ENCODE measurements at places on chromosomes 12 and 14.

DNA sequence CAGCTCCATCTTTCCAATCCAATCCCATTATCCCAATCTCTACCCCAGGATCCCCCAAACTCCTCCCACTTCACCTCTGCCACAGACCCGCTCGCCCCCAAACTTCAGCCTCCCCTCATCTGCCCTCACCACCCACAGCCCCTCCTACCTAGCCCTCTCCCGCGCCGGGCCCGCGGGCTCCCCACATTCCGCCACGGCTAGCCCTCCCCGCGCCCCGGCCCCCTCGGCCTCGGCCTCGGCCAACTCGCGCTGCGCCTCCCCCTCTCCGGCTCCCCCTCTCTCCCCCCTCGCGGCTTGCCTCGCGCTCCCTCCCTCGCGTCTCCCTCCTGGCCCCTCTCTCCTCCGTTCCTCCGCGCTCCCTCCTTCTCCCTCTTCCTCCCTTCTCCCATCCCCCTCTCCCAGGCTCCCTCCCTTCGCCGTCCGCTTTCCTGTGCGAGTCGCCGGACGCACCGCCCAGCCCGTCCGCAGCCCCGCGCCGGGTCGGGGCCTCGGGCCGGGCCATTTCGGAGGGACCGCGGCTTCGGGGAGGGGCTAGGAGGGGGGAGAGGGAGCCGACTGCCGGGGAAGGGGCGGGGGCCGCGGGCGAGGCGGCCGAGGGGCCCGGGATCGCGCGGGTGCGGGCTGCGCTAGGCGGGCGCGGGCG lies at the start of gene ATN1:
ATN1 (plus strand) TSS at position 581 of the 643 bp plus-strand sequence. CDS start 6,043 bp downstream, outside the sequence.
- DNase-seq = peak; percentile 68

DNA sequence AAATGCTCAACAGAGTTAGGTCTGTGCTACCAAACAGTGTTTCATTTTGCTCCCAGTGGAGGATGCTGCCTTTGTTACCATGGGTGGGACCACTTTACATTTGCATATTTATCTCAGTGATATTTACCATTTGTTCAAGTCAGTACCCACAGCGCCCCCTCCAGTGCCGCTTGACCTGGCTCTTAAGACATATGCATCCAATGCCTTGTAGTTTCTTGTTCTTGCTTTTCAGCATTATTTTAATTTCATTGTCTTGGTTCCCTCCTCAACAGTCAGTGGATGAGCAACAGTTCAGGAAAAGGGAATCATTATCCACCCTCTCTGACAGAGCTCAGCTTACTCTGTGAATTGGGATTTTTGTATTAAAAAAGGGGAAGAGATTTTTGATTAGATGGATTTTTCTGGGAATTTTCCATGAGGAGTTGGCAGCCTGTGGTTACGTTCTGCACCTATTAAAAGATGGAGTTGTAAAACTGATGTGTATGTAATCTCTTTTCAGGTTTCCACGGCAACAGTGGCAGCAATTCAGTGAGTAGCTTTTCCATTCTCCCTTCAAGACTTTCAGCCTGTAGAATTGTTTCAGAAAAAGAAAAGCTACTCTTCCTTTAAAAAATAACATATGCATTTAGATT lies 240.5 kb upstream of the DAAM1 start:
- DNase-seq = no peak

GRCh38 chr12:91230841-91231240 lies 48.2 kb upstream of the DCN start:
- DNase-seq = no peak

DNA sequence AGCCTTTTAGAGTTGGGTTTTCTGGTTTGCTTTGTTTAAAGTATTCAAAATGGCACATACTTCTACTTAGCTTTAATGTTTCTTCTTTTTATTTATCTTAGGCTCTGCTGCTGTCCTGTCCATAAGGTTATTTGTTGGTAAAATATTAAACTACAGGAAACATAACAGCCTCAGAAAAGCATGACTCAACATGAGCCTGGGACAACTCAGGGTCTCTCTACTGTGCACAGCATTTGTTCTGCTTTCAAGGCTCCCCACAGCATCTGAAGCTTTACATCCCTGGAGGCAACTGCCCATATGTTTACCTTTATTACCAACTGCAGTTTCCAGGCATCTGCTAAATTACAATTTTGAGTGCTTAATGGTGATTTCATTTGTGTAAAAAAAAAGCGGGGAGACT lies 954.2 kb upstream of the FBXO33 start:
- no peak for DNase-seq

GRCh38 chr14:95425369-95426115 lies 90.9 kb downstream of the SYNE3 start:
- no peak for DNase-seq

GRCh38 chr12:119013023-119013422 lies 31.7 kb downstream of the SRRM4 start:
- DNase-seq = no peak

- DNase-seq = no peak
Observed at GRCh38 chr12:128819293-128820144, 4.2 kb downstream of the SLC15A4 start.

DNA sequence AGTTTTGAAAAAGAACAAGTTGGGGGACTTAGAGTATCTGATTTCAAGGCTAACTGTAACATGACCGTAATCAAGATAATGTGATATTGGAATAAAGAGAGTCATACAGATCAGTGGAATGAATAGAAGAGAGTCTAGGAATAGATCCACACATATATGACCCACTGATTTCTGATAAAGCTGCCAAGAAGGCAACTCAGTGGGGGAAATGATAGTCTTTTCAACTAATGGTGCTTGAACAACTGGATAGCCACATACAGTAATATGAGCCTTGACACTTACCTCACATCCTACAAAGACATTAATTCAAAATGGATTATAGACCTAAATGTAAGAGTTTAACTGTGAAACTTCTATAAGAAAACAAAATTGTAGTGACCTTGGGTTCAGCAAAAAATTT lies 3.8 kb downstream of the PRKCH start:
- DNase-seq = no peak

- no peak for DNase-seq
Observed at GRCh38 chr12:129614221-129614885, 289.5 kb downstream of the TMEM132D start.

- no peak for DNase-seq
Observed at GRCh38 chr14:41668356-41668755, 61.7 kb downstream of the LRFN5 start.

GRCh38 chr14:77459072-77459723 lies 1.3 kb downstream of the AHSA1 start:
- peak; percentile 56 for DNase-seq

GRCh38 chr12:17588968-17589367 lies 501.0 kb downstream of the RERGL start:
- no peak for DNase-seq

DNA sequence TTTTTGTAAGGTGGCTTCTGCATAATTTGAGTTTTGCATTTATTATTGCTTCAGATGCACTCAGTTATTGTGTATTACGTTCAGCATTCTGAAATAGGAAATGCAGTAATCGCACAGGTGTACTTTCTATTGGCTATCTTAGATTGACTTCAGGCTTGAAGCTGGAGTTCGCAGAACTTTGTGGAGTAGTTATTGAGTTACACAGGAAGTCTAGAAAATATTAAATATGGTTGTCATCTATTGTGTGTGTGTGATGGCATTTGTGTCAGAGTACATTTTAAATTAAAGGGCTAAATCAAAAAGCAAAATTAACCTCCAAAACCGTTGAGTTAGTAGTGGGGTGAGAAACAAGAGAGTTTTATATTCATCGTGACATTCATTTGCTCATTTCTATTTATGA lies 2.7 kb downstream of the ARID2 start:
- peak; percentile 8 for DNase-seq

- DNase-seq = peak; percentile 51
Observed at GRCh38 chr12:116916714-116917114, 6.0 kb downstream of the FBXW8 start.

DNA sequence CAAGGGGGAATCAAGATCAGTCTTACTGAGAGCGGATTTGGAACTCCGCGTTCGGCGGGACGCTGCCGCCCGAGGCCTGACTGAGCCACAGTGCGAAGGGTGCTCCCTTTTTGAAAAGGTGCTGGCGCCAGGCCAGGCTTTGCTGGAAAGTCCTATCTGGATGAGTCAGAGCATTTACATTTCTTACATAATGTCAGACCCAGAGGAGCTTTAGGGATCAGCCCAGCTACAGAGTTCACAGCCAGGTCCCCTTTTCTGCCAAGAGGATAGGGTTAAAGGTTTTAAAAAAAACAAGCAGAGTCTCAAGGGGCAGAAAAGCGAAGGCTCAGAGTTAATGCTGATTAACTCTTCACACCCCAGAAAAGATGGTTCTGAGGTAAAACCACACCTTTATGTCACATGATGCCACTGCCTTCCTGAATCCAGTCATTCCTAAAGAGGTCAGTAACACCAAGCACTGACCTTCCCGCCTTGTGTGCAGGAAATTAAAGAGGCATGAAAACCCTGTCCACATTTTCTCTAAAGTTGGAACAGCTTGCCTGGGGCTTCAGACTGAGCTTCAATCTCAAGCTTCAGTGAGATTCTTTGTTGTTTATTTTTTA lies 11.7 kb upstream of the FBXL14 start:
- peak; percentile 84 for DNase-seq

- DNase-seq = no peak
Observed at GRCh38 chr14:53564870-53565269, 391.8 kb downstream of the BMP4 start.

GRCh38 chr12:116779597-116779996 lies 41.5 kb downstream of the RNFT2 start:
- DNase-seq = no peak

DNA sequence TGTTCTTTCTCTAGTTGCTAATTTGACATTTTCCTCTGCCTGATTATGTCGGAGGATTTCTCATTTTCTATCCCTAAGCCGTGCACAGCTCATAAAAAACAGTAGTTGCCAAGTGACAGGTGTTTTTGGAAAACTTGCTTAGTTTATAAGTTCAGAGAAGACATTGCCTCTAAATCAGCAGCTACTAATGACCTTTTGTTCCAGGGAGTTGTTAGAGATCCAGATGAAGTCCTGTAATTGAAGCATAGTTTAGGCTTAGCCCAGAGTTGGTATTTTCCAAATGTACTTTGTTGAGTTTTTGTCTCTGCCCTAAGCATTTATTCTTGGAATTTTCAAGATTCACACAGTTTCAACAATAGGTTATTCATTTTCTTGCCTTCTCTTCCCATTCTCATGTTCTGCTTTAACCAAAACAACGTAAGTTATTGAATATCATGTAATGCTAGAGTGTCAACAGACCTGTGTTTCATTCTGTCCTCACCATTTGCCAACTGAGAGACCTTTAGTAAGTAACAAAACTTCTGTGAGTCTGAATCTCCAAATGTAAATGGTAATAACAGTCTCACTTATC lies 110.0 kb upstream of the SLCO1C1 start:
- DNase-seq = no peak

DNA sequence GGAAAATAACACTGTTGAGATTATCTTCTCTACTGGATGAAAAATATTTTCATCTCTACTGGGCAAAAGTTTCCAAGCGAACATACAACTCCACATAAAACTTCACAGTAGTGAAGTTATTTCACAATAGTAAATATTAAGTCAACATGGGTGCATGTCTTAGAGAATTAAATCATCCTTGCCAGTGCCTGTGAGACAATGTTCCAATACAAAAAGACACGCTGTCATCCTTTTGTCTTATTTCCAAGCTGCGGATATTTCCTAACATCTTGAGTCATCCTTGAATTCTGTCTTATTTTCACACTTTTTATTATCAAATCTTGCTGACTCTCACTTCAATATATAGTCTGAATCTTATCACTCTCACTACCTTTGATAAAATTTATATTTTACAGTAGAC lies 142.9 kb upstream of the KITLG start:
- DNase-seq = no peak

DNA sequence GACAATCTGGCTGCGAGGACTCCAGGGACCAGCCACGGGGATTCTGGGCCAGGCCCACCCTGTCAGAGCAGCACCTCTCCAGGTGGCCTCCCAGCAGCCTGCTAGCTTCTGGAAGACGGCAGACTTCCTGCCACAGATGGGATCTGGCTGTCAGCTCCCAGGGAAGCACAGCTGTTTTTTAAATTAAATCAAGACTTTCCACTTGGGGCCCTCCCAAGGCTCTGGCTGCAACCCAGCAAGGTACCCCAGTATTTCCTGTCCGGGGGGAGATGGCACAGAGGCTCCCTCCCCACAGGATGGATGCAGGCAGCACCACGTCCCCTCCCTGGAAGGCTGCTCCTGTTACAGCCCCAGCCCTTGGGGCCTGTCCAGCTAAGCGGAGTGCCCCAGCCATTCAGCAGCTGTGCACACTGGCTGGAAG lies 56.9 kb downstream of the ACTN1 start:
- no peak for DNase-seq

DNA sequence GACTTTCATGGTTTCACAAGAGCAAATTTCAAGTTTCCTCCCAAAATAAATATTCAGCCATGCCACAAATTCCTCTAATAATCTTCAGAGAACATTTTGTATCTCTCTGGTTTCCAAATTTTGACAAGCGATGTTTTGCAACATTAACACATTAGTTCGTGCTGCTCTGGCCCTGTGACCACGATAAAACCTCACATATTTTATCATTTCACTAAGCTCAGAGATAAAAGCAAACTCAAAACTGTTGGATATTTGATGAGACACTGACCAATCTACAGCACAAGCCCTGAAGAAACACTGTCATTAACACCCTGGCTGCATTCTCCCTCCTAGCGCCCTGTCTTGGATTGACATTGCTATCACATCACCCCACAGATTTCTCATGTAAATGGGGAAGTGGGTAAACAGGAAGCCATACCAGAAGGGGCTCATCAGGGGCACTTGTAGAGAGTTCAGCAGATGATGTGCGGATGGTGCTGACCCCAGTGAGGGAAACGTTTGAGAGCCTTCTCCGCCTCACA lies 264.3 kb downstream of the PRKD1 start:
- DNase-seq = no peak

DNA sequence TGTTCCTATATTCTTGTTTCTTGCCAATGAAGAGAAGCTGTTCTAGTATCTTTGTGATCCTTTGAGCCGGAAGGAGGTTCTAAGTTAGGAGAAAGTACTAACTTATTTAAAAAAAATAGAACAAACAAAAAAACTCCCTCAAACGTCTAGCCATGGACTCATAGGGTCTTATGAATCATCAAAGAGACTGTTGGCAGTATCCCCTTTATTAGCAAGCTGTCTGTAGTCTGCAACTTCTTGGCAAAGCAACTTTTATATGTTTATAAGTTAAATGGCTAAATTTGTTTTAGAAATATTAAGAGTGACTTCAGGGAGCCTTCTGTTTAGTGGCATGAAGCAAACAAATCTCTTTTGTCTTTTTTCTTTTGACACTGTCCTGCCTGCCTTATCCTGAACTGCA lies 291.9 kb downstream of the FUT8 start:
- DNase-seq = no peak

- DNase-seq = no peak
Observed at GRCh38 chr12:40058721-40059190, 47.1 kb downstream of the SLC2A13 start.

DNA sequence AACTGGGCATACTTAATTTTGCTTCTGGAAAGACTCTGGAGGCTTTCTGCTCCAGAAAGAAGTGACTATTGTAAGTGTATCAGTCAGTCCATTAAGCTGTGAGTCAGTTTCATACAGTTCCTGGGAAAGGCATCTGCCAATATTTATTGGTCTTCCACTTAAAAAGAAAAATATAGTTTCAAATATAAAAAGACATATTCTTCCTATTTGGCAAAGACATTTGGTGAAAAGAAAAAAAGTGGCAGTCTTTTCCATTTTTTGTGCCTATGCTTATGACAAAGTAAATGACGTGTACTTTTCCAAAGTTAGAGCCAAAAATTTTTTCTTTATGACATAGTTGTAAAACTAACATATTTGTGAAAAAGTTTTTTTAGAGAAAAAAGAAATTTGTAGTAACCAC lies 12.3 kb downstream of the TMEM30B start:
- no peak for DNase-seq
